ENCODE measurements at places on chromosomes 1 and 21.

- no peak for DNase-seq
Measured at GRCh38 chr1:64564891-64565290, 95.0 kb downstream of the CACHD1 start.

GRCh38 chr1:57632401-57632800 lies 208.5 kb upstream of the DAB1 start:
- DNase-seq, result no peak

- no peak for DNase-seq
Measured at GRCh38 chr1:21020151-21020550, 156.5 kb downstream of the EIF4G3 start.

GRCh38 chr1:3064901-3065300 lies 4.1 kb upstream of the PRDM16 start:
- DNase-seq, result no peak

- DNase-seq, result no peak
Measured at GRCh38 chr21:40294345-40294744, 427.1 kb downstream of the PCP4 start.

- DNase-seq, result no peak
Measured at GRCh38 chr1:55329091-55329490, 113.9 kb upstream of the USP24 start.

- no peak for DNase-seq
Measured at GRCh38 chr1:204977318-204977717, 65.7 kb upstream of the CNTN2 start.

- DNase-seq, result no peak
Measured at GRCh38 chr1:232589111-232589811, 40.7 kb downstream of the SIPA1L2 start.

GRCh38 chr1:203199816-203200571 lies 13.5 kb upstream of the CHI3L1 start:
- DNase-seq, result no peak

- peak; percentile 64 for DNase-seq
Measured at GRCh38 chr1:26771643-26772321, 16.0 kb upstream of the PIGV start.

Data from Panc1 (cell line).